ENCODE measurements at places on chromosomes 11 and 22.

GRCh38 chr11:15307619-15308024, 192.9 kb downstream of the INSC start:
- no peak for DNase-seq

- no peak for DNase-seq
These were observed 14.6 kb upstream of the CTSD start for GRCh38 chr11:1778141-1778911.

DNA sequence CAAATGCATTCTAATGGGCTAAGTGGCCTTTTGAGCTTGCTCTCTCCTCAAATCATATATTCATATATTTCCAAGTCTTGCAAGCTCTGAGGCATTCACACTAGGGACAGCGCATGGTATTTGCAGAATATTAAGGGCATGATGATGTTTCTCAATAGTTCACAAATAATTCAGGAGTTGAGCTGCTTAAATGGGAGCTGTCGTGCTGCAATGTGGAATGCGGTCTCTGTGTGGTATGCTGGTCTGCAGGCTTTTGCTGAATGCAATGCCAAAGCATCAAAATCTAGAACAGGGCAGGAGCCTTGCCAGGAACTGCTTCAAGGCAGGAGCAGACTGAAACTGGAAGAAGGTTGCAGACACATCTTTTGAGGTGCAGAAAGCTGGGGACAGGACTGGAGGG, 1060.0 kb downstream of the TBC1D22A start:
- DNase-seq = no peak

DNA sequence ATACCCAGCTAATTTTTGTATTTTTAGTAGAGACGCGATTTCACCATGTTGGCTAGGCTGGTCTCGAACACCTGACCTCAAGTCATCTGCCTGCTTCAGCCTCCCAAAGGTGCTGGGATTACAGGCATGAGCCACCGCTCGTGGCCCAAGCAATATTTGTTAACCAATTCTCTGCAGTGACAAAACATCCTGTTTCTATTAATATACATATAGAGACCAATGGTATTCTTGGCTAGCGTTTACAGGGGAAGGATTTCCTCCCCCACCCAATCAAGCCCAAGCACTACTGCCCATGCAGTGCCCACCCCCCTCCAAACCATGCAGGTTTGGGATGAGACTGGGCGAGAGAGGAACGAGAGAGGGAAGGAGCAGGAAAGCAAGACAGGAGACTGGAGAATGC, 53.1 kb downstream of the APOL3 start:
- no peak for DNase-seq

GRCh38 chr11:84922836-84923235, 704.3 kb downstream of the DLG2 start:
- DNase-seq = no peak

DNA sequence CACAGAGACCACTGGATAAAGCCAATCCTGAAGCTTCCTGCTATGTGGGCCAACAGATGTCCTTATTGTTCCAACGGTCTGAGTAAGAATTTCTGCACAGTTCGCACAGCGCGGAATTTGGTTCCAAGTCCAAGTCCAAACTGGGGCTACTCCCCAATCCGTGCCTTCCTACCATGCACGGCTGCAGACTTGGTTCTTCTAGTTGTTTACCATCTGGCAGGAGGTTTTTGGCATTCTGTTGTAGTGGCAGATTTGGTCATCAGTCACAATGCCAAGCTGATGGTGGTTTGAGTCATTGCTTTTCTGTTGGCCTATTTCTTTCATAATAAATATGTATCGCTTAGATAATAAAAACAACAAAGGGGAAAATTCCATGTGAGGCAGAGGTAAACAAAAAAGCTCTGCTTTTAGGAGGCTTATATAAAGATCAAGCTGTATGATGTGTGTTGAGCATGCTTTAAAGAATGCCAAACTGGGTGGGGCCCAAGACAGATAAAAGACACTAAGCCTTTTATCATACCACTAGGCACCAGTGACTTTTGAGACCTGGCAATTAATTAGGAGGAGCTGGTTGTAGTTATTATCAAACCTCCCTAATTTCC, 52.5 kb upstream of the SYN3 start:
- no peak for DNase-seq

DNA sequence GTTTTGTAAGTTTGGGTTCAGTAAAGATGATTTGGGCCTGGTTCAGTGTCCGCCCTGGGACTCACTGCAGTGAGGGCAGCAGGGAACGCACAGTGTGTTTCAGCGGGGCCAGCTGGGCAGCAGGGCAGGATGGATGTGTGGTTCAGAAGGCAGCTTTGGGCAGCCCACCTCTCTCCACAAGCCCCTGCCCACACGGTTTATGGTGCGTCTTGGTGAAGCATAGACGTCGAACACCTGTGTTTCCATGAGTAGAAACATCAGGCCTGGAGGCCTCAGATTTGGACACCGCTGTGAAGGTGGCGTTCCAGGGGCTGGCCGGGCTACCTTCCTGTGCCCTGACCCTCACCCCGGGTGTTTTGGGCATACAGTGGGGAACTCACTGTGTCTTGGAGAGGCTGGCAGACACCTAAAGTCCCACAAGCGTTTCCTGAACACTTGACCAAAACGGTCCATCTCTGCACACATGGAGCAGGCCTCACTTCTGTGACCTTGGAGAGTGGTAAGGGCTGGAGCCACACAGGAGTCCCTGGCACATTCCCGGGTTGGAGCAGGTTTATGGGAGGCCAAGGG, 59.0 kb downstream of the ST14 start:
- no peak for DNase-seq

- DNase-seq = no peak
These were observed 35.1 kb downstream of the ARHGAP1 start for GRCh38 chr11:46665356-46665755.

GRCh38 chr11:116232364-116232828, 540.4 kb downstream of the BUD13 start:
- DNase-seq = no peak

DNA sequence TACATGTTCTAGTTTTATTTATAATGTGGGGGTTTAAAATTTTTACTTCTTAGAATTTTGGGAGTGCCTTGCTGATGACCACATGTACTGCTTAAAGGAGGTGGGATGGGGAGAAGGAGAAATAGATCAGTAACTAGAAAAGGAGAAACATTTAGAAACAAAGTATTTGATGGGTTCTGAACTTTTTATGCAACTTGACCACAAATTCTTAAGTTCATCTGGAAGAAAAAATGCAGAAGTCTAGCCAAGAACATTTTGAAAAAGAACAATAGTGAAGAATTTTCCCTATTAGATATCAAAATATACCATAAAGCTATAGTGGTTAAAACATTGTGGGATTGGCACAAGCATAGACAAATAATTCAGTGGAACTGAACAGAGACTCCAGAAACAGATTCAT, 73.3 kb upstream of the AMPD3 start:
- no peak for DNase-seq

DNA sequence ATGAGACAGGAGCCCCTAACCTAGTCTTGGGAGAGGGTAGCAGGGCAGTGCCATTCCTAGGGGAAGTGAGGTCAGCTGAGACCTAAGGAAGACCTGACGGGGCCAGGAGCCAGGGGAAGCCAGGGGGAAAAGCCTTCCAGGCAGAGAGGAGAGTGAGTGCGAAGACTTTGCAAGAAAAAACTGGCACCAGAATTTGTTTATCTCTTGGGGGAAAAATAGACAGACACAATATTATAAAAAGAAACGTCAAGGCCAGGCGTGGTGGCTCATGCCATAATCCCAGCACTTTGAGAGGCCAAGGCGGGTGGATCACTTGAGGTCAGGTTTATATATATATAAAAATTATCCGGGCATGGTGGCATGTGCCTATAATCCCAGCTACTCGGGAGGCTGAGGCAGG, 26.9 kb upstream of the TESMIN start:
- DNase-seq = no peak

DNA sequence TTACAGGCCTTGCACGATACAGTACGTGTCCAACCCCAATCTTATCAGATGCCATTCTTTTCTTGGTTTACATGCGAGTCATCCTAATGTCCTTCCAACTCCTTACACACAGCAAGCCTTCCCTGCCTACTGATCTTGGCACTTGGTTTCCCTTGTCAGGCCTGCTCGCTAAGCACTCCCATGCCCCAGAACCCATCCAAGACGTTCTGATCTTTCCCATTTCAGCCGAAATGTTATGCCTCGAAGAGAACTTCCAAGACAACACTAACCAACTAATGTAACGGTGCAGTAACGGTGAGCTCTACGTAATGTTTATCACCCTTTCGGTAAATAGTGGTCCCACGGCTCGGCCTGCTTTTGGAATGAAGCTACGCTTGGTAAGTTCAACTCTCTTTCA, 521 bp downstream of the PES1 start:
- no peak for DNase-seq

GRCh38 chr11:69949327-69949726, 128.8 kb upstream of the ANO1 start:
- DNase-seq = no peak

DNA sequence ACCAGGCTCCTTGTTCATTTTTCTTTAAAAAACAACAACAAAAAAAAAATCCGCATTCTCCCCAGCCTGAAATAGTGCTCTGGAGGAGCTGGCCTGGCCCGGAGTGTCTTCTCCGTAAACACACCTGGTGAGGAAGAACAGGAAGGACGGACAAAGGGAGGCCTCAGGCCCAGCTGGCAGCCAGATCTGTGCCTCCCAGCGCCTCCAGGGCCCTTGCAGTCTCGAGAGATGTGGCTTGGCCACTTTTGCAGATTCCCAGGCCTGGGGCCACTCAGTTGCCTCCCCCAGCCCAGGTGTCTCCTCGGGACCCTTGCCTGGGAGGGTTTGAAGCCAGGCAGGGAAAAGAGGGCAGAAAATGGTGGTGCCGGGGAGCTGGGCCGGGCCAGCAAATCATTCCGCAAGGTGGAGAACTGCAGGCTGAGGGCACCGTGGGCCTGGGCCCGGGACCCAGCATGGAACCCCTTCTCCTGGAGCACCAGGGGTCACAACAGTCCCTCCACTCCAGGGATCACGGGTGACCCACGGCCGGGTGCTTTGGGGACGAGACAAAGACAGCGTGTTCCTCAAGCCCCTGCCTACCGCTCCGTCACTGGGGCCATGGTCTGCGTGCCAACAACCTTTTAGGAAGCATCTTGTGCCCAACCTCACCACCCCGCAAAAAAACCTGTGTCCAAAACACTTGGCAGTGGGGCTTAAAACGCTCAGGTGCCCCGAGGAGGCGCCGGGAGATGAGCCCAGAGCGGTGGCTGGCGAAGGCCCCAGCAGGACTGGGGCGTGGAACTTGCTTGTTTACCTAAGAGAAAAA, 67.1 kb upstream of the WNT7B start:
- no peak for DNase-seq

DNA sequence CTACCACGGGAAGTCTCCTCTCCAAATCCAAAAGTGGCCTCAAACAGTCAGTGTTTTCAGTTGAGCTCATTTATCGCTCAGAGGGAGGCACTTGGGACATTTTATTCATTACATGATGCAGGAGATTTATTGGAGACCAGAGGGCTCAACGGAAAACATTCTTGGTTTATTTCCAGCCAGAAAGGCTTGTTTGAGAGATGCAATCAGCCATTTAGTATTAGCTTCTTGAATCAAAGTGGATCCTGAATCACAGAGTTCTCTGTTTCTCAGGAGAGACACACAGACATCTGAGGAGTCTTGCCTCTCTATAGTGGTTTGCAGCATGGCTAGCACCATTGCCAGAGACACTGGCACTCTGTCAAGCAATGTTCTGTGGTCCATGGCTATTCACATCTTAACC, 31.5 kb downstream of the CD44 start:
- DNase-seq = no peak

DNA sequence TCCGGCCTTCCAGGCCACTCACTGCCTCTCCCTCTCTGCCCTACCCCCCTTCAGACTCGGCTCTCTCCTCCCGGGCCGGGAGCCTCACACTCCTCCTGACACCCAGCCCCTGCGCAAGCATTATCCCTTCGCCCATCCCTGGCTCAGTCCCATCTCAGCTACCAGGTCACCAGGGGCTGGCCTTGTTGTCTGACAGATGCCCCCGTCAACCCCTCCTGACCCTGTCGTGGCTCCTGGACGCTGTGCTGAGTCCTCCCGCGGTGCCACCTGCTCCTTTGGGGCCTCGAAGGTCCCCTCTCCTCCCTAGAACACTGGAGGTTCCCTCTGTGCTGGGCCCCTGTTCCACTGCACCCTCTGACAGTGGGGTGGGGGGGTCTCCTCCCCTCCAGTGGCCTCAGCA, 32.9 kb downstream of the TRMU start:
- DNase-seq = no peak

DNA sequence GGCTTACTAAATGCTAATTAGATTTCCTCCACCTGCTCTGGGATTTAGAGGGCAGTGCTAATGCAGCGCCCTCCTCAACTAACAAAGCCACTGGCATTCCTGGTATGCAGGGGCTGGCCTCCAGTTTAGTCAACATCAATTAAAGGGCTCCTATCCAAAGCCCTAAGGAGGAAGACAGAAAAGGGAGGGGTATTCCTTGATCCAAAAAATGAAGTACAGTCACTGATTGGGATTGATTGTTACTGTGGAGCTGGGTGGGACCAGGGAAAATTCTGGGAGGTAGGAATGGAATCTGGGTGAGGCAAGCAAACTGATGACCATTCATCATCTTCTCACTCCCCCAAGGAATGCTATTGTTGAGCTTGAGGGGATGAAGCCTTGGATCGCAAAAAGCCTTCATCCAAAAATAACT, 52.2 kb downstream of the GAB2 start:
- no peak for DNase-seq

- DNase-seq = no peak
These were observed 45.3 kb downstream of the CADM1 start for GRCh38 chr11:115458877-115459276.

DNA sequence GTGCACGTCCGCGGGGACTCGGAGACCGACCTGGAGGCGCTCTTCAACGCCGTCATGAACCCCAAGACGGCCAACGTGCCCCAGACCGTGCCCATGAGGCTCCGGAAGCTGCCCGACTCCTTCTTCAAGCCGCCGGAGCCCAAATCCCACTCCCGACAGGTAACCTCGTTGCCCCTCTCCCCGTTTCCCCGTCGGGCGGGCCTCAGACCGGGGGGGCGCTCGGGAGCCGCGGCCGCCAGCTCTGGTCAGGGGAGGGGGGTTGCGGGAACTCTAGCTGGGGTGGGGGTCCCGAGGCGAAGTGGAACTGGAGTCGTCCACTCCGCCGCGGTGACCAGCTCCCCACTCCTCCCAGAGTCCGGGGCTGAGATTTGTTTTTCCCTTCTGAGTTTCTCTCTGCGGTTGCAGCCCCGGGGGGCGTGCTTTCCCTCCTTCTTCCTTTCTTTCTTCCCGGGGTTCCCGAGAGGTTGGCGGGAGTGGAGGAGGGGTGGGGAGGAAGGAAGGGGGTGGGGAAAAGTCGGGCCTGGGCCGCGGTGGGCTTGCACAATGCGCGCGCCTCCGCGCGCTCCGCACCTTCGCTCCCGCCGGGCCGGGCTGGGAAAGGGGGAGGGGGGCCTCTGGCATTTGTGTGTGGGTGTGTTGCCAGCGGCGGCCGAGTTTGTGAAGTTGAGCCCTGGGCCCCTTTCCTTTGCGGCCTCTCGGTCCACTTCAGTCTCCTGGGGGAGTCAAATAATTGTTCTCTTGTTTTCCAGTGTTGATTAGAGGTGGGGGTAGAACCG, 952 bp downstream of the YAP1 start:
- DNase-seq = no peak

- peak; percentile 67 for DNase-seq
These were observed 8.9 kb upstream of the NLRP6 start for GRCh38 chr11:269146-269890.
